HFFc6 (cell line): ENCODE measurements at places on chromosomes 3 and 15. TPM values are rescaled to one million over a fixed set of nuclear protein-coding genes. Genes with fewer than 3 reads are reported as not detected.

The GOLGA6A gene
- not detected in 3 replicates for total RNA-seq

The CHCHD4 gene
- 9.5 and 9.9 TPM in 2 replicates for total RNA-seq

The RBP2 gene
- total RNA-seq: not detected in 3 replicates

The VEPH1 gene
- total RNA-seq: 31.7 to 62.3 TPM (median 52.3 TPM) in 3 replicates

The ROBO1 gene
- 42.1 to 50.8 TPM (median 49.9 TPM) in 3 replicates for total RNA-seq

The SENP2 gene
- total RNA-seq: 30.7 to 41.2 TPM (median 37.5 TPM) in 3 replicates

The GOLGA8M gene
- 0.32 to 0.47 TPM in 2 of 3 replicates, not detected in the other for total RNA-seq

The SNAP23 gene
- total RNA-seq: 50.1 to 65.1 TPM (median 58.1 TPM) in 3 replicates

The USP13 gene
- 15.8 to 23.9 TPM (median 20.0 TPM) in 3 replicates for total RNA-seq

The MUSTN1 gene
- not detected in 3 replicates for total RNA-seq

The MESP1 gene
- 0.19 to 0.99 TPM in 2 of 3 replicates, not detected in the other for total RNA-seq

The TOP2B gene
- total RNA-seq: 69.2 to 93.1 TPM (median 69.9 TPM) in 3 replicates

The WNT7A gene
- not detected in 3 replicates for total RNA-seq

The EPHA3 gene
- total RNA-seq: 0.09 TPM in 1 of 3 replicates, not detected in the others

The GPR160 gene
- 0.10 to 0.12 TPM in 2 of 3 replicates, not detected in the other for total RNA-seq

The SERINC4 gene
- total RNA-seq: not detected in 3 replicates

The ANKUB1 gene
- total RNA-seq: not detected in 3 replicates

The LRRC57 gene
- 18.6 and 19.9 TPM in 2 replicates for total RNA-seq

The SLC9C1 gene
- not detected in 2 replicates for total RNA-seq

The FAM43A gene
- 11.0 to 27.1 TPM (median 11.4 TPM) in 3 replicates for total RNA-seq

The SEMA3G gene
- not detected in 3 replicates for total RNA-seq
